ENCODE measurements at places on chromosomes 6 and 20.

GRCh38 chr20:24165301-24166122 is 176.9 kb upstream of the GGTLC1 start:
- no peak for DNase-seq

- no peak for DNase-seq
These were observed 102.8 kb downstream of the MYB start for GRCh38 chr6:135283926-135284325.

- DNase-seq = no peak
These were observed 209.8 kb downstream of the GJA1 start for GRCh38 chr6:121645100-121645745.

- DNase-seq = no peak
These were observed 327.3 kb downstream of the FRK start for GRCh38 chr6:115733426-115733825.

- DNase-seq = peak; percentile 78
These were observed 653 bp downstream of the LMBRD1 start for GRCh38 chr6:69796073-69796641.

DNA sequence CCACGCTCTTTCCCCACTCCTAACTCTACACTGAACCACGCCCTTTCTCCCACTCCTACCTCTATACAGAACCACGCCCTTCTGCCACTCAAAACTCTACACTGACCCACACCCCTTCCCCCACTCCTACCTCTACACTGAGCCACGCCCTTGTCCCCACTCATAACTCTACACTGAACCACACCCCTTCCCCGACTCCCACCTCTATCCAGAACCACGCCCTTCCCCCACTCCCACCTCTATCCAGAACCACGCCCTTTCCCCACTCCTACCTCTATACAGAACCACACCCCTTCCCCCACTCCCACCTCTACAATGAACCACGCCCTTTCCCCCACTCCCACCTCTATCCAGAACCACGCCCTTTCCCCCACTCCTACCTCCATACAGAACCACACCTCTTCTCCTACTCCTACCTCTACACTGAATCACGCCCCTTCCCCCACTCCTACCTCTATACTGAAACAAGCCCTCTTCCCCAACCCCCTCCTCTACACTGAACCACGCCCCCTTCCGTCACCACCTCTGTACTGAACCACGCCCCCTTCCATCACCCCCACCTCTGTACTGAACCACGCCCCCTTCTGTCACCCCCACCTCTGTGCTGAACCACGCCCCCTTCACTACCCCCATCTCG is 10.1 kb downstream of the PXMP4 start:
- no peak for DNase-seq

GRCh38 chr6:43257367-43258145 is 14.3 kb downstream of the TTBK1 start:
- DNase-seq = no peak

DNA sequence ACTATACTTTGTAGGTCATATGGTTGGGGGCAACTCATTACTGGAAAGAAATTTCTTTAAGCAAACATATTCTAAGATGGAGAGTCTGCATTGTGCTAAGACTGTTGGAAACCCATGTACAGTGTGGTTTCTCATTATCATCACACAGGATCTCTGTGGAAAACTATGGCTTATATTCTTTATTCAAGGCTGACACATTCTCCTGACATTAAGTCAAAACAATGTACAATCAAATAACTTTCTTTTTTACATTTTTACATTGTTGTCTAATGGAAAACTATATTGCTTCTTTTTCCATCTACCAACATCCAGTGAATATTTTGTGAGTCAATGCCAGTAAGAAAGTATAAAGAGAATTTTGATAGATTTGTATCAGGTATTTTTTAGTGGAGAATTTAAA is 417.6 kb downstream of the GRIK2 start:
- DNase-seq = no peak

GRCh38 chr6:3751077-3751729 is at the start of gene PXDC1:
Gene PXDC1, minus strand, starts transcription at chr6:3751713. Its CDS starts 182 bp downstream, at chr6:3751531.
- DNase-seq = no peak

DNA sequence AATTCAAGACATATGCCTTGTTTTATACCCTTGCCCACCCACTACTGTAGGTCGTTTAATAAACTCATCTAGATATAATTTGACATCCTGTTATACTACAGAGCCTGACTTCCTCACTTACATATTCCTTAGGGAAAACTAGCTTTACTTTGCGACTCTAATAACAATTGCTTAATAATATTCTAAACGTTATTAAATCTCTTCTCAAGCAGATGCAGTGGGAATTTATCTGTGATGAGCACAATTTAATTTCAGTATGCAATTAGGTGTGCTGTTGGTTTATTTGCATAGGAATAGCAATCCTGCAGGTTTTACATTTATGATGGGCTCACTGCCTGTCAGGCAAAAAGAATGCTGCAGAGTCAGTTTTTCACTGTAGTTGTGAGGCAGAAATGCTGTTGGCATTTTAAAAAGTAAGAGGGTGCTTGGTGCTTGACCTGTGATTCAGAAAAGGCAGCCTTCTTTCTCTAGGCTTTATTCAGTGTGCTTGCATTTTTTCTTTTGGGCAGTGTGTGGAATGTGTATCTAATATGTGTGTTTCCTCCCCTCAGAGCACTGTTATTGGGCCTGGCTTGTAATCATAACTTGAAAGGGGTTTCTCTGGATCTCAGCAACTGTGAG is 152.3 kb upstream of the SCGN start:
- no peak for DNase-seq

DNA sequence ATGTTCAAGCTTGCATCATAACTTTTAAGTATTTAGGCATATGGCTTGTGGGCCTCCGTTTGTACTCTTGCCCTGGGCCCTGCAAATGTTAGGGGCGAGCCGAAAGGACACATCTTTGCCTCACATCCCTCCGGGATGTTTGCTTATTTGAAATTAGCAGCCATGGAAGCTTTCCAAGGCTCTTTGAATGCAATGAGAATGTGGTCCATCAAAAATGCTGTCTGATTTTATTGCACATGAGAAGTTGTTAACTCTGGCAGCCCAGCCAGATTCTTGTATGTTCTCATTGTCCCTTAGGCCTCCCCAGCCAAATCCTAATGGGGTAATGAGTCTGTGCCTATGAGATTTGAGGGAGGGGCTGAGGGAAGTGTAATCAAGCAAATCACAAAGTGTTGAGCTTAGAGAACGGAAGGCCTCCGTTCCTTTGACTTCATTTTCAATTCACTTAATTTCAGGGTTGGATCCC is 261.2 kb upstream of the MARCKS start:
- DNase-seq = no peak

GRCh38 chr20:25282796-25283195 is 34.9 kb downstream of the PYGB start:
- DNase-seq = peak; percentile 1

GRCh38 chr6:14474816-14475215 is 357.2 kb downstream of the CD83 start:
- no peak for DNase-seq

DNA sequence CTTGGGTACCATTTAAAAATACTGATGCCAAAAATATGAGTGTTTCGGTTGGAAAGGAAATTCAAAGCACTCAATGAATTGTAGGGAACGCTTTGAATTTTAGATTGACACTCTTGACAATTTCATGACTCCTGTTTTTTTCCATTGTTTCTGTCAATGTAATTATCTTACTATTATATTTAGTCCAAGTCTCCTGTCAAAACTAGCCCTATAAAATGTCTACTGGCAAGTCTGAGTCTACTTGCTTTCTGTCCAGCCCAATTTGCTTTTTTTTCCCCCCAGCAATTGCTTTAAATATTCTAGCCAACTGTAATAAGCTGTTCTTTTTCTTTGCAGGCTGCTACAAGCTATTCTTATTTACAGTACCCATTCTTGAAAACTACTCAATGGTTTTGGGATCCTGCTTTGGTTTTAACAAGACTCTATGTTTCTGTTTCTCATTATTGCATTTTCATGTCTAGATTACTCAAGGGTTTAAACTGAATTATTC is 1103.9 kb upstream of the GJE1 start:
- no peak for DNase-seq

DNA sequence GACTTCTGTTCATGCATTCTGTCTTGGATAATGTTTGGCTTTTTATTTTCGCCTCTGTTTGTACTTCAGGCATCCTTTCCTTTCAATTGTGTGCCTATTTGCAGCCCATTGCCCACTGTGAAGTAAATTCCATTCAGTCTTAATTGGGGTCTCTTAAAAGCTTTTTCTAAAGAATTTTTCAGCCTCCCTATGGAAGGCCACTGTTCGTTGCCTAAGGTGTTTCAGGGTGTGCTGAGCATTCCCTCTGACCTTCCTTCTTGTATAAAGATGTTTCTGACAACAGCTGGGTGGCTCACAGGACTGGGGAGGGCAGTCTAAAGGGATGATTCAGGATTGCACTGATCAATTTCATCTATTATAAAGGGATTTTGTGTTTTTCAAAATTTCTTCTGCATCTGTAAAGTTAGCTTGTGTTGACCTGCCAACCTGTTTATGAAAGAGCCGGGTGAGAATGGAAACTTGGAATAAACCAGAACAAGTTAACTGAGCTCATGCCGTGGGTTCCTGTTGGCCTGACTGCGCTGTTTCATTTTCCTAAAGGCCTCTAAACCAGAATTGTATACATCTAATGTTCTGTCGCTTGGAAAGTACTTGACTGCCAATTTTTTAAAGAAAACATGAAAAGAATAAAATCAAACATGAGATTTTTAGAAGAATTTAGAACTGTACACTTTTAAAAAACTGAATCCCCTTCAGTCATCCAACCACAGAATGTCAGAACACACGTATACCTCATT is 14.3 kb downstream of the PHACTR2 start:
- DNase-seq = no peak

GRCh38 chr6:2970034-2970685 is 1.2 kb downstream of the SERPINB6 start:
- DNase-seq = no peak

DNA sequence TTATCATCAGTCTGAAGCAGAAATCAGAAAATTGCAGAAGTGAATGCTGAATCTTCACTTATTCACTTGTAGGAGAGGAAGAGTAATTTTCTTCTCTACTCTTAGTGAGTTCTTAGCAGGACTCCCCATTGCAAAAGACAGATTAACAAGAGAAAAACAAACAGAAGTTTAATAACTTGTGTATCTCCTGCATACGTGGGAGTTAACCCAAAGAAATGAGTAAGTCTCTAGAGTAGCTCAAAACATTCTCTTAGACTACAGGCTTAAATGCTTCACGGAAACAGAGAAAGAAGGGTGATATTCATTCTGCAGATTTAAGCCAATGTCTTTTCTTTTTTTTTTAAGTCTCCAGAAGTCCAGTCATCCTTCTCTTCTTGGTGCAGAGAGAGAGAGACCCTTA is 97.9 kb upstream of the TMEM181 start:
- no peak for DNase-seq

DNA sequence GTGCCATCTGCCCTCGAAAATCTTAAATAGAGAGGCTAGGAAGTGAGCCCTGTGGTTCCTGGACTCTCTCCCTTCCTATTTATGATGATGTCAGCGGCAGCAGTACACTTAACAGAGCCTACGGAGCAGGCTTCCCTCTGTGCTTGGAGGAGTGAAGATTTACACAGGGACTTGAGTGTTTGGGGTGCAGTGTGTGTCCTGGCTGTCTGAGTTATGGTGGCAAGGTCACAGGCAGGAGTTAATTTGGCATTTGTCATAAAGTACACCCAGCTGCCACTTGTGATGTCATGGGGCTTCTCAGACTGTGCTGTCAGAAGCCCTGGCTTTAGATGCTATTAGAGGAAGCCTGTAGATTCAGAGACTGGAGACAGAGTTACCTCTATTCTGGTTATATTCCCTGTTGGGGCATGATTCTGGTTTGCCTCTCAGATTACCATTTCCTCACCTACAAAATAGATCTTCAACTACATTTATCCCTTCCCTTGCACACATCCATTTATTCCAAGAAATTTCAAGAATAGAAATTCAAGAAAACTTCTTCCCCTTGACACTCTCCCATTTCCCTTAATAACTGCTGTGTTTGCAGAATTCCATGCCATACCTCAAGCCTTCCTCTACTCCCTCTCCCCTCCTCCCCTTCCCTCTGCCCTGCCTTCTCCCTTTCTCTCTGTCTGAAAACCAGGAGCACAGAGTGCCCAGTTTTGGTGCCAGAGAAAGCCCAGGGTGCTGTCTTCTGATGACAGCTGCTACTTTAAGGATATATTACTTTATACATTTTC is 72.1 kb downstream of the SLC24A3 start:
- no peak for DNase-seq

DNA sequence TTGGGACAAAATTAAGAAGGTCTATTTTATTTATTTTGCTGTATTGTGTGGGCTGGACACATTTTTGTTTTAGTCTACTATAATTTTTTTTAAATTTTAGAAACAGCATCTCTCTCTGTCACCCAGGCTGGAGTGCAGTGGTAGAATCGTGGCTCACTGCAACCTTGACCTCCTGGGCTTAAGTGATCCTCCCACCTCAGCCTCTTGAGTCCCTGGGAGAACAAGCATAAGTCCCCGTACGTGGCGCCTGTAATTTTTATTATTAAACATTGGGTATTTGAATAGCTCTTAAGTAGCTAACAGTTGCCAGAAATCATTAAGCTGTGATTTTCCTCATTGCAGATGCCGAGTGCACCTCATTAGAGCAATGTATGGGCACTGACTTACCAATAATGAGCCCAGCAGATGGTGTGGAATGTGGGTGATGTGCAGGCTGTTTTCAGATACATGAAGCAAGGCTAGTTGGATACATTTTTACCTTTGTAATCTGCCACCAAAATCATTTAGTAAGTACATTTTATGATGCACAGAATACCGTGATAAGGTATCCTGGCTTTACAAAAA is 10.3 kb upstream of the MAS1 start:
- DNase-seq = no peak

DNA sequence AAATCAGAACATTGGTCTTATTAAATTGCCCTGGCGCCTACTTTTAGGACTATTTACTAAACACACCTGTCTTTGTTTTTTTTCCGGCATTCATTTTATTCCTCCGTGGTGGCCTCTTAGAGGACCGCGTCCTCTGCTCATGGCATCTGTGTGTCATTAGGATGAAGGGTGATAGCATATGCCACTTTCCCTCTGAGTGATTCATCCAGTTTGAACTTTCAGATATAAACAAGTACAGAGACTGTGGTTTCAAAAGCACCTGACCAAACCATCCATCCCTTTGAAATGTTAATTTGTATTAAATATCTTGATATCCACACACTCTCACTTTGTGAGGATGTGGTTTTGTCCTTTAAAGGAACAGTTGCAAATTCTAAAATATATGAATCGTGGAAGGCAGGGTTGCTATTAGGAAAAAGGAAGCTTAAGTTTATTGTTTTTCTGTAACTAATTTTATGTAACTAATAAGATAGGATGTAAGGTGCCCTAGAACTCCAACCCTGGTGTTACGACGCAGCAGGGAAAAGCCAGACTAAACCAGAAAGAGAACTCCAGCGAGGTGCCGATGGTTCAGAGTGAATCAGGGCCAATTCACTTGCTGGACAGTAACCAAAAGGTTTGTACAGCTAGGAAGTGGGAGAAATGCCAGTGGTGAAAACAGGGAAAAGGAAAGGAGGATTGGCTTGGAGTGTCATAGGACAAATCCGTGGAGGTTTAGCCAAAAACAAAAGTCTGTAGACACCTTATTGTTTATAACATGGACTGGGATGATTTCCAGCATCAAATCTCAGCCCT is 98.7 kb downstream of the SHLD1 start:
- DNase-seq = no peak

DNA sequence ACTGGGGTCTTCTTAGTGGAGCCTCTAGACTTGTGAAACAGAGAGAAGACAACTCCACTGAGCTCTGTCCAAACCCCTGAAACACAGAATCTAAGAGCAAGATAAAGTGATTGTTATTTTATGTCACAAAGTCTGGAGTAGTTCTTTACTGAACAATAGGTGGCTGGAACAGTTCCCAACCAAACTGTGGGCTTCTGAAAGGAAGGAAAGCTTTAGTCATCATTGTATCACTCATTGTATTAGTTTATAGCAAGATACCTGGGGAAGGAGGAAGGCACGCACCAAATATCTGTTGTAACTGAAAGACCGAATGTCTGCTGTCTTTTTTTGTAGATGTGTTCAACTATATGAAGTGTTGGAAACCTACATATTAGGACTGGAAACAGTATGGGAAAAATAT is 284.9 kb upstream of the TBX18 start:
- no peak for DNase-seq

Data from CD4-positive, alpha-beta T cell treated with Interleukin-4 for 1 hour (primary cell).